ENCODE measurements at places on chromosomes 7 and 10. TPM values are rescaled to one million over a fixed set of nuclear protein-coding genes. Genes with fewer than 3 reads are reported as not detected.

Gene ANXA8
- polyA plus RNA-seq = 296 TPM

Gene BLOC1S2
- 46.7 TPM for polyA plus RNA-seq

Gene GOT1
- polyA plus RNA-seq = 60.8 TPM

- no peak for DNase-seq
- no peak overlapping the region for H3K4me3 ChIP-seq
- H3K4me1 ChIP-seq = no peaks in the 10 kb centered on the region
- H3K27me3 ChIP-seq = no peaks in the 10 kb centered on the region
Observed at GRCh38 chr10:19782430-19783089, 33.7 kb upstream of the PLXDC2 start.

DNA sequence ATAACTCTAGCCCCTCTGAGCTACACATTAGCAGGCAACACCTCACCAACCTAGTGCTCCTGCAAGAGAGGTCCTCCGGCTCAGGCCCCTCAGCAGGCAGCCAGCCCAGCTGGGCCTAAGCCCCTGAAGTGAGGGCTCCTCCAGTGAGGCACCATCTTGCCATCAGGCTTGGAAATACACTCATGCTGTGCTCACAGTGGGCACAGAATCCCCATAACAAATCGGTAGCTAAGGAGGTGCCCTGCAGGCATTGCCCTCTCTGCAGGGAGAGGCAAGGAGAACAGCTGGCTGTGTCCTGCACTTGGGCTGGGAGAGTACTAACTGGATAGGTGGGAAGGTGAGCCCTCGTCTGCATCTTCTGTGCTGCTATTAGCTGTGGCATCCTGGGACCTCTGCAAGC lies 3.7 kb upstream of the C10orf71 start:
- H3K36me3 ChIP-seq = no peaks in the 10 kb centered on the region
- no peaks in the 10 kb centered on the region for H3K27me3 ChIP-seq
- no peak overlapping the region for H3K27ac ChIP-seq
- no peak for DNase-seq
- no peak overlapping the region for H3K4me3 ChIP-seq
- peaks cover 13% of the 10 kb centered on the region for H3K4me1 ChIP-seq

GRCh38 chr10:97566336-97566996 lies 6.1 kb upstream of the ANKRD2 start:
- no peak for DNase-seq
- peaks cover 4% of the 10 kb centered on the region for H3K4me1 ChIP-seq
- no peaks in the 10 kb centered on the region for H3K36me3 ChIP-seq
- H3K27me3 ChIP-seq = no peaks in the 10 kb centered on the region

Gene MARCHF5
- 62.2 TPM for polyA plus RNA-seq

Gene CUZD1
- 0.52 TPM for polyA plus RNA-seq

Gene PCDH15
- polyA plus RNA-seq = 1.7 TPM

Measured in hepatocyte (in vitro differentiated cells).